ENCODE measurements at places on chromosomes 1 and 21.

DNA sequence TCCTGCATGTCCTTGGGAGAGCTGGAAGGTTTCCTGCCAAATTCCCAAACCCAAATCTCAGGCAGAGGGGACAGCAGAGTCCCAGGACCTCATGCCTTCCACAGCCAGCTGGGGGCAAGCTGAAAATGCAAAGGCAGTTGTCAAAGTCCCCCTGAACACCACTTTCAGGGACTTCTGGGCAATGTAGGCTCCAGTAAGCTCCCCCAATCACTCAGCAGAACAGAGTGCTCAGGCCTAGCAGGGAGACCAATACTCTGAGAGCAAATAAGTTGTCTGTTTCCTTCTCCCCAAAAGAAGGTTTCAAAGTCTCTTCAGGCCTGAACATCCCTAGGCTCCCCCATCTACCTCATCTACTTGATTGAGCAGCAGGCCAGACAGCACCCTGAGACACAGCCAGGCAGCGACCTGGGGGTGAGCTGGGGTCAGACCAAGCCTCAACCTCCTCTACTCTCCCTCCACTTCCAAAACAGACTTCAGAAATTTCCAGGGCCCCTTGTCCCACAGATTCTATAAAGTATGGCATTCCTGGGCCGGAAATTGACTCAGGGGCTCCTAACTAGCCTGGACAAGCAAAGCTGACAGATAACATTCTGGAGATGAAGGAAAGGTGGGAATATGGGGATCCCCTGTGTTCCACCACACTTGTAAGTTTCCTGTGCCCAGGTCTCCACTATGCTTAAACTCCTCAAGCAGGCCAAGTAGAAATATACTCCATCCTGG, 1.9 kb downstream of the SLC9A1 start:
- DNase-seq: no peak

DNA sequence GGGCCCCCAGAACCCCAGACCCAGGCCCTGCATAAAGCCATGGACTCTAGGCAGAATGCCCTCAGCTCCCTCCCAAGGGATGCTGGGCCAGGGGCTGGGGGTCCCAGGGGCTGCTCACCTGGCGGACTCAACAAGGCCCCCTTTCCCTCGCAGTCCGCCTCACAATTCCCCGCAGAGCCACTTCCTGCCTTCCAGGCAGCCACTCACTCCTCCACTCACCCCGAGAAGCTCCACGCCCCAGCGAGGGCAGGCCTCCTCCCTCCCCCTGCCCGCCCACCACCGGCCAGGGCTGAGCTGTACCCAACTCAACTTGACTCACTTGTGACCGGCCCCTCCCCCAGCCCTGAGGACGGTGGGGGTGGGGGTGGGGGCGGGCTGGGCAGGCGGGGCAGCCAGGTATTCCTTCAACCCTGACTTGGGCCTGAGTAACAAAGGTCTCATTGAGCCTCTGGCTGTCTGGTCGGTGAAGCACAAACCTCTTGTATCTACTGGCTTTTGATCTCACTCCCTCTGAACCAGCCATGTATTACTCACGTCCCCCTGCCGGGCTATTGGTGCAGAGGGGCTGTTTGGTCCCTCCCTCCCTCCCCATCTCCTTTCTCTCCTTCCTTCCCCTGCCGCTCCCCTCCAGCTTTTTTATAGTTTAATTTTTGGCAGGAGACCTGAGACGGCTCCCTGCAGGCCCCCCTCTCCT, 5.9 kb downstream of the BLACAT1 start:
- no peak for DNase-seq

DNA sequence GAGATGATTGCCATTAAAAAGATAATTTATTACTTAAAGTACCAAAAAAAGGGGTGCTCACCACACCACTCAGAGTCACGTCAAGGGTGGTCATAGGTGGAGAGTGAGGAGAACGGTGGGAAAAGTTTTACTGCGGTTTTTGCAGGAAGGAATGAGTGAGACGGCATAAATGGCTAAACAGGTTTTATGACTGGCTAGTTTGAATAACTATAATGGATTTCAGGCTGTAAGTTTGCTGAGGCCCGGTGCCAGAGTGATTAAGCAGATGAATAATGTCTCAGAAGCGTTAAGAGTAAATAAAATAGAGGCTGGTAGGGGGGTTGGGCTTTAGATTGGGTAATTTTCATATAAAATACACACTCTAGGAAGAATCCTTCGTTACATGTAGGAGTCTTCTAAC, 1337.8 kb downstream of the AMY1C start:
- DNase-seq: no peak

DNA sequence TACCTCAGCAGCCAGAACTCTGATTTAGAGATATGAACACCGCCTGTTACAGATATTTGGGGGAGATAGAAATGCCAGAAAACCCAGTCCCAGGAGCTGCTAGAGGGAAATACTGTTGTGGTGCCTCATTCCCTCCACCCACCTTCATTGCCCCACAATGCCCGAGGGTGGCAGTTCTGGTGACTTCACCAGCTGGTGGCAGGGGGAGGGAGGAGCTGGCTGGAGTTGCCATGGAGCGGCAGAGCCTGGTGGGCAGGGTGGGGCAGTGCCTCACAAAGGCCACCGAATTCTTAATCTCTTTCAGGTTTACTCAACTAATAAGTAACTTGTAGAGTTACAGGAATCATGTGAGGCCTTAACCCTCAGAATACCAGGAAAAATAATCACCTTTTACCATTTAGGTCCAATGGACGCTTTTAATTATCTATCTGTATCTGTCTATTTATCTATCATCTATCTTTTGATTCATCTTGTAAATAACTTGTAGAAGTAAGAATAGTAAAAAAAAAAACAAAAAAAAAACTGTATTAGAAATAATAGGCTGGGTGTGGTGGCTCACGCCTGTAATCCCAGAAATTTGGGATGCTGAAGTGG, 11.7 kb upstream of the S100A11 start:
- peak; percentile 8 for DNase-seq

DNA sequence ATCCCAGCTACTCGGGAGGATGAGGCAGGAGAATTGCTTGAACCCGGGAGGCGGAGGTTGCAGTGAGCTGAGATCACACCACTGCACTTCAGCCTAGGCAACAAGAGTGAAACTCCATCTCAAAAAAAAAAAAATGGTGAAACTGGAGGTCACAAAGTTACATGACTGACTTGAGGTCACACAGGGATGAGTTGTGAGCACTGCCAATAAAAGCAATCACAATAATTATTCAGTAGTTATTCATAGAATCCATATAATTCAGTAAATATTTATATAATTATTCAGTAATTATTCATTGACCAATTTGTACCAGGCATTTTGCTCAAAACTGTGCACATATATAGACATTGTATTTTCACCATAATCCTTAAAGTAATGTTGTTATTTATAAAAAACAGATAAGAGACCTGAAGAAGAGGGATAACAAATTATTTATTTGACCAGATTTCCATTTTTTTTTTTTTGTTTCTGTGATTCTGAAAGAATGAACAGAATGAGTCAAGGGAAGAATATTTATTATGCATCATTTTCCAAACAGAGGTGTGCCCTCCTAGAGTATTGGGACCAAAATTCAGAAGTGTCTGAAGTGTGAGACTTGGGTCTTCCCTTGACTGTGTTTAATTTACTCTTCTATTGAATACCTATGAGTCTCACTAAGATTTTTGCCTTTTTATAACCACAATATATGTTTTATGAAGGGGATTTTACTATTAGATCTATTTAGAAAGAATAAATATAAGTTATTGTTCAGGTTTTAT, 43.0 kb downstream of the PRKAB2 start:
- no peak for DNase-seq

DNA sequence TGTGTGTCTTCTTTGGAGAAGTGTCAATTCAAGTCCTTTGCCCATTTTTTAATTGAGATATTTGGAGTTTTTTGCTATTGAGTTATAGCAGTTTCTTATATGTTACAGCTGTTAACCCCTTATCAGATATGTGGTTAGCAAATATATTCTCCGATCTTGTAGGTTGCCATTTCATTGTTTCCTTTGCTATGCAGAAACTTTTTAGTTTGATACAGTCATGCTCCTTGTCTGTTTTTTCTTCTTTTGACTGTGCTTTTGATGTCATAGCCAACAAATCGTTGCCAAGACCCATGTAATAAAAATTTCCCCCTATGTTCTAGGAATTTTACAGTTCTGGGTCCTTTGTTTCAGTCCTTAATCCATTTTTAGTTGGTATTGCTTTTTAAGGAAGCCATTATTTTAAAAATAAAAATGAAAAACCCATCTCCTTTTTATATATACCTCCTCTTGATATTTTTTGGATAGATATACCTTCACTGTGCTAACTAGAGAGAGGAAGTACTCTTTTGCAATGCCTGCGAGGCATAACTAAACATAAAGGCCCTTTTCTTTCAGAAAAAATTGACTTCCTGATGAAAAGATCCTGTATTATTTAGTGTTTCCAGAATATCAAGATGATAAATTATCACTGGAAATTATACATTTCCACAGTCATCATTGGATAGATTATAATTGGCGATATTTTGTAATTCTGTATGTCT, 127.8 kb downstream of the HS2ST1 start:
- no peak for DNase-seq

DNA sequence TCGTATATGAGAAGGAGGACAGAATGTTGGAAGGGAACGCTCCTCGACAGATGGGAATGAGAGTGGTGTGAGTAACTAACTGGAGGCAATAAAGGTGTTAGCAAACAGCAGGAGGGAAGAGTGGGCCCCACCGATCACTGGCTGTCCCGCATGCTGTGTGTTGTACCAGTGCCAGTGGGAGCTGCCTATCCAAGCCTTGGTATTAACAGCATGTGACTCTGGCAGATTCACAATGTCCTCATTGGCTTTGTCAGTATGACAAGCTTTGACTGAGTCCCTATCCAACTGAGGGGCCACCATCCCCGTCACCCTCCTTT, 188.3 kb downstream of the NRIP1 start:
- peak; percentile 33 for DNase-seq

GRCh38 chr21:33828083-33828482, 87.5 kb downstream of the ATP5PO start:
- no peak for DNase-seq

DNA sequence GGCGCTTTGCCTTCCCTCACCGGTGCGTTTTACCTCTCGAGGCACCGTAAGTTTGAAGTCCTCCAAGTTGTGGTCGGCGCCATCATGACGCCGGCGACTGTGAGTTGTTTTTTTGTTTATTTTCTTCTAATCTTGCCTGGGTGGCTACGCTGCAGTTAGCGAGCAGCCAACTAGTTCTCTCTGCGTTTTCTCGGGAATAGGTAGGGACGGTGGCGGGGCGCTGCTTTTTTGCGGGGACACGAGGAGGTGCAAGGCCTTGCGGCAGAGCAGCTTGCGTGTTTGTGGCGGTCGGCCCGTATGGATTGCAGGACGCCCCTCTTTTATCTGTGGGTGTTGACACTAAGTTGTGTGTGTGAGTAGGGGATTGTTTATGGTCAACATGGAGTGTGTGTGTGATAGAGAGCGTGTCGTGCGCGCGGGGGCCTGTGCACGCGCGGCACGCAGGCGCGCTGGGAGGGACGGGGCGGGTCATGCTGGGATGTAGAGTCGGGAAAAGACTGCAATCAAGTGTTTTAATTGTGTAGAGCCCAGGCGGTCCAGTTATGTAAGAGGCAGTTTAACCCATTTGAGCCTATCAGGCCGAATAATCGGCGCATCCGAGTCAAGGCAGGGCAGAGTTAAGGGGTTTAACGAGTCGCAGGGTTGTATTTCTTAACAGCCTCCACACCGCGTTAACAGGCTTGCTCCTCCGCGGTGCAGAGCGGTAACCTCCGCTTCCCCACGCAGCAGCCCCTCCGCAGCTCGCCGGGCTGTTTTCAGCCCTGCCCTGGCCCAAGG, 1.2 kb upstream of the NEGR1 start:
- peak; percentile 76 for DNase-seq

DNA sequence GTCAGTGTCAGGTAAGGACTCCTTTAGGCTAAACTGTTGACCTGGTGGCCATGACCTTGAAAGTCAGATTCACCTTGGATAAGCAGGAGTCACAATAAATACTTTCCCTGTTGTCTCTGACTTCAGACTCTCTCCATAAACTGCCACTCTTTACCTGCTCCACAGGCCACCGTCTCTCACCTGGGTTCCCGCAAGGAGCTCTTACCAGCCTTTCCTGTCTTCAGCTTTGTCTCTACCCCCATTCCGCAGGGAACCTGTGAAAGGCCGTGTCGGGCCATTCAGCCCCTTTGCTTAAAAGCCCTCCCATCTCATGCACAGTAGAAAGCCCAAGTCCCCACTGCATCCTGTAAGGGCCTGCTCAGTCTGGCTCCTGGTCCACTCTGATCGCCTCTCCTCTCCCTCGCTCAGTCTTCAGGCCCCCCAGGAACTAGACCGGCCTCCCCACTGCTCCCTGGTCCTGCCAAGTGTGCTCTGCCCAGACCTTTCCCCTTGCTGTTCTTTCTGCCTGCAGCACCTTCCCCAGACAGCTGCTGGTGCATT, 79.5 kb downstream of the ACTL8 start:
- no peak for DNase-seq

DNA sequence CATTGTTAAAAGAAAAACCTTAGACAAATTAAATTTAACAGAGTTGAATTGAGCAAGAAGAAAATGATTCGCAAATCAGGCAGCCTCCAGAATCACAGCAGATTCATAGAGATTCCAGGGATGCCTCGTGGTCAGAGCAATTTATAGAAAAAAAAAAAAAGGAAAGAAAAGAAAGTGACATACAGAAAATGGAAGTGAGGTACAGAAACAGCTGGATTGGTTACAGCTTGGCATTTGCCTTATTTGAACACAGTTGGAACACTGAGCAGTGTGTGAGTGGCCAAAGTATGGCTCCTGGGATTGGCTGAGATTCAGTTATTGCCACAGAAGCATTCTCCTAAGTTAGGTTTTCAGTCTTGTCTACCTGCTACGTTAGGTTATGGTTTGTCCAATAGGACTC, 9.1 kb upstream of the C21orf91 start:
- no peak for DNase-seq

DNA sequence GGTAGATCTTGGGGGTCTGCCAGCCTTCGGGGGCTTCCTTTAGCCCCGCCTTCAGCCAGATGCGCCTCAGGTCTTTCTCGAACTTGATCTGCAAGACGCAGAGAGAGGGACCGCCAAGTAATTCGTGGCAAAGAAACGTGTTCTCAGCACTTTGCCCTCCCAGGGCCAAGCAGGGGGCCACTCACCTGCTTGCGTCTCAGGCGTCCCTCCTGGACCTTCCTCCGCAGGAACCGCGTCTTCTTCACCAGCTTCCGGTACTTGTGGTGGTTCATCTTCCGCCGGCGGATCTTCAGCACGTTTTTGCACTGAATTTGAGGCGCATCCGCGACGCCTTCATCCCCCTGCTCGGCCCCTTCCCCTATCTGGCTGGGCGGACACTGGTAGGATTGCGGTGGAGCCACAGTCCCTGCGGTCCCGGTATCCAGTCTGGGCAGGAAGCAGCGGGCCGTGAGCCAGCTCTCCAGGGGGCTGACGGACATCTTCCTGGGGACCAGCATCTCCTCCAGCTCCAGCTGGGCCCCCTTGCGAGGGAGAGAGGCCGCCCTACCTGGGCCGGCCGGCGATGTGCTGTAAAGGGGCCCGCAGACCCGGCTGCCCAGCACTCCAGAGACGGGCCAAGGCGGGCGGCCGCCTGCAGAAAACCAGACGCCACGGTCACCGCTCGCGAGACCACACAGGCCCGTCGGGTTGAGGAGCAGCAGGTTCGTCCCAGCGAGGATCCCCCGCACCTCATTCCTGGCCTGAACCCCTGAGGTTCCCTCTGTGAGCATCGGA, 1.0 kb downstream of the AURKAIP1 start:
- no peak for DNase-seq

GRCh38 chr1:94298861-94299260, 61.5 kb upstream of the ARHGAP29 start:
- DNase-seq: no peak

GRCh38 chr1:97144527-97144926, 422.9 kb downstream of the PTBP2 start:
- DNase-seq: no peak
